ENCODE measurements at places on chromosomes 1 and 21.

DNA sequence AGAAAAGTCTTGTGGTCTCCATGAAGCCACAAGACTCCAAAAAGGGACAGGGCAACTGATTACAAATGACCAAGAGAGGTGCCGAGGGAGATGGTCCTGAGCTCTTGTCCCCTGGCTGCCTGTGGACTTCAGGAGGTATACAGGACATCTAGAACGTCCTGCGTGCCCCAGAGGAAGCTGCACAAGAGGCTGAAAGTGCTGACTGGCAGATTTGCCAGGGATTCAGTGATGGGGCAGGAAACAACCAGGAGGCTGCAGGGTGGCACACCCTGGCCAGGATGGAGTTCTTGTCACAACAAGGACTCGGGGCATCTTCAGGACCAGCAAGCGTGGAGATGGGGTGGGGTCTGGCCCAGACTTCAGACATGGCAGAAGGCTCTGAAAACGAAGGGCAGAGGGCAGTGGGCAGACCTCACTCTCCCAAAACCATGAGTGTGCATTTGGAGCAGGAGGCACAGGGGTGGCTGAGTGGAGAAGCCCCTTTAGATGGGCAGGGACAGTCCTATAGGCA is 13.4 kb upstream of the PKP1 start:
- DNase-seq: no peak

- DNase-seq: no peak
Measured at GRCh38 chr1:225476538-225476988, 48.7 kb upstream of the LBR start.

- DNase-seq: no peak
Measured at GRCh38 chr1:241627453-241628259, 12.5 kb downstream of the CHML start.

DNA sequence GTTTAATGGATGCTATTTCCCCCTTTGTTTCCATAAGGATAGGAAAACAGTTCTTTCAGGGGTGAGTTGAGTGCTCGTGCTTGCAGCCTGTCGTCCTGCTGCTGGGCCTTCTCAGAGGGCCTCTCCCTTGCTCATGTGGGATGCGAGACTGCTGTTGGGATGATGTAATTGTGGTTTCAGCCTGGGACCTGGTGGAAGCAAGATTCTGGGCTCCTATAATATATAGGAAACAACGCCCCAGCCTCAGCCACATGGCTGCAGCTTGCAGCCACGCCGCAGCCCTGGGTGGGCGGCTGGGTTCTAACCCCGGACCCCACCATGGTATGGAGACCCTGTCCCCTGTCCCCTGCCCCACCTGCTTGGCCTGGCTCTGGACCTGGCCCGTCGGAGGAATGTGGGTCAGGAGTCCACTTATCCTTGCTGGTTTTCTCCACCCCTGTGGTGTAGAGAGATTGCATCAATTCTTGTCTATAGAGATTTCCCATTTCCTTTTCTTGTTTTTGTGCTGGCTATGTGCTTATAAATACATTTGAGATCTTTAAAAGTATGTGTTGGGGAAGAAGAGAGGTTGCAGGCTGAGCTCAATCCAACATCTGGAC is 357.8 kb downstream of the SIPA1L2 start:
- no peak for DNase-seq

- peak; percentile 39 for DNase-seq
Measured at GRCh38 chr1:235783148-235783776, 83.4 kb downstream of the LYST start.

DNA sequence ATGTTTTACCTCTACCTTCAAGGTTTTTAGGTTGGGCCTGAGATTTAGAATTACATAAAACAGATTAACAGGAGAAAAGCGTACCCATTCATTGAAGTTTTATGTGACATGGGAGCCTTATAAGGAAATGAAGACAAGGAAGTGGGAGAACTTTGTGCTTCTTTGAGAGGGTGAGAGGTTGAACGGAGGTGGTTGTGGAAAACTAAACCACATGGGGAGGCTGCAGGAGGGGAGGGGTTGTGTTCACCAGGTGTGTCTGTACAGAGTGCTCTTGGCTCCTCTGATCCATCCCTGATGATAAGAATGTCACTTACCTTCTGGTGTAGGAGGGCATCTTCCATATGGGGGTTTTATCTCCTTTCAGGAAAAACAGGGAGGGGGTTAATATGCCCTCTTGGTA is 2.7 kb downstream of the SLX9 start:
- no peak for DNase-seq

Data from SJSA1 (cell line).